ENCODE measurements at places on chromosomes 12 and 14.

DNA sequence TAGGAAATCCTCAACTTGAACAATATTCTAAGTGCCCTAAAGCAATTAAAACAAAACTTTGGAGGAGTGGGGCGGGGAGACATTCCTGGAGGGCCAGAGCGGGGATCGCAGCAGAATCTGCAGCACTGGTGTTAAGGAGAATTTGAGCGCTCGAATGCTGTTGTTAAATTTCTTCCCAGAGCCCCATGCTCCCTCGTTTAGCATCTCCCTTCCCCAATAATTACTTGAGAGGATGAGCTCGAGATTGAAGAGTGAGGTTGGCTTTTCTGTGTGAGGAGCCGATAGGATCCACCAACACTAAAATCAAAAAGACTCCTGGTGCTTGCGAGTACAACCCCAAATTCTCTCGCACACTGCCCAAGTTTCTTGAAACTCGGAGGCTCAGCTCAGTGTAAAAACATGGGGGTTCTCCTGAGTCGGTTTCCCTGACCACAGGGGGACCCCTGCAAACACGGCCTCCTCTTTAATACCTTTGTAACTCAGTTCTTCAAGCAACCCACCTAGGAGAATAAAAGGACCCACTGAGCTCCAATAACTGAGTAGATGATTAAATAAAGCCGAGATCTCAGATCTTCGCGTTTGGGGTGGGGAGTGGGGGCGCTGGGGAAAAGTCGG is 10.2 kb upstream of the FOXG1 start:
- no peak for DNase-seq

GRCh38 chr14:95494456-95494855 is 22.0 kb downstream of the SYNE3 start:
- no peak for DNase-seq

GRCh38 chr12:104784592-104784991 is 173.5 kb downstream of the SLC41A2 start:
- DNase-seq: no peak

- DNase-seq: no peak
Measured at GRCh38 chr14:103858063-103858781, 10.8 kb upstream of the PPP1R13B start.

DNA sequence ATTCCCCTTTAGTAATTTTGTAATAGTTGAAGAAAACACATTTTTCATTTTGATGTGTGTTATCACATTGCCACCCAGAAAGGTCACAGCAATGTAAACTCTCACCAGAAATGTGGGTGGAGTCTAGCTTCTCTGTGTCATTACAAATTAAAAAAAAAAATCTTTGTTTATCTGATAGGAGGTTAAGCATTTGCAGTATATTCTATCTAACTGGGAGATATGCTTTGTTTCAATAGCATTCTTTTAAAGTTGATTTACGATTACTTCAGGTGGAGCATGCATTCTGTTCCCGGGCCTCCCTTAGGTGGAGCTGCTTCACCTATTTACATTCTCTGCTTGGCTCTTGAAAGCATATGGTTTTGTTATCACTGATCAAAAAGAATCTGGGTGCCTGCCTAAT is 7.8 kb downstream of the ADIPOR2 start:
- DNase-seq: peak; percentile 51

DNA sequence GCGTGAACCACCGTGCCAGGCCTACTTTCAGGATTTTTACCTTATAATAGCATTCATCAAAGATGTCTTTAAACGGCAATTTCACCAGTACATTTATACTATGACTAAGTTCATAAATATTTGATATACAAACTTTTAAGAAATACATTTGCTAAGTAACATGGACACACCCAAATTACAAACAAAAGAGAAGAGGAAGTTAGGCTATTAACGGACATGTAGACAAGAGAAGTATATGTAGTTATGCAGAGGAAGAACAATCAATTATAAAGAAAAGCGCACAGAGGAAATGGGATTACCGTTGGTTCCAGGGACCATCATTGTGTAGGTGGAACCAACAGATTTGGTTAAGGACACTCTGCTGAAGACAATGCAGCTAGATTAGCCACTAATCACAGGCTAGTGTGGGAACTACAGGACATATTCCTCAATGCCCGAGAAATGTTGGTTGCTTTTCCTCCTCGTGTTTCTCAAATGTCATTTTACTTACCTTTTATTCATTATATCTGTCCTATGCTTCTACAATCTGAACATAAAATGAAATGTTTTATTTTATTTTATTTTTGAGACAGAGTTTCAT is 24.0 kb upstream of the PKP2 start:
- peak; percentile 0 for DNase-seq

DNA sequence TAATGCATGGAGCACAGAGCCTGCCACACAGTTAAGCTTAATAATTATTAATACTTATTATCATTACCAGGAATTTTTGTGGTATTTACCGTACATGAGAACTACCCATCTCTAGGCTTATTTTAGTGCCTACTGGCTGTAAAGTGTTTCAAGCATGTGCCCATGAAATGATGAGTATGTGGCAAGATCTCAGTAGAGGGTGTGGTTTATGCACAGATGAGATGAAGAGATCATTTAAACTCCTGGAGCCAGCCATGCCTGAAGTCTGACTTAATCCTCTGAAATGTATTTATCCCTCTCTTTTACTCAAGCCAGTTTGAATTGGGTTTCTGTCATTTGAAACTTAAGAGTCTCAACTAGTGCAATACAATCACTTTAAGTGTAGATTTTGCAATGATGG is 60.2 kb downstream of the DAO start:
- DNase-seq: no peak

GRCh38 chr12:25366122-25366521 is 115.4 kb upstream of the KRAS start:
- DNase-seq: no peak

DNA sequence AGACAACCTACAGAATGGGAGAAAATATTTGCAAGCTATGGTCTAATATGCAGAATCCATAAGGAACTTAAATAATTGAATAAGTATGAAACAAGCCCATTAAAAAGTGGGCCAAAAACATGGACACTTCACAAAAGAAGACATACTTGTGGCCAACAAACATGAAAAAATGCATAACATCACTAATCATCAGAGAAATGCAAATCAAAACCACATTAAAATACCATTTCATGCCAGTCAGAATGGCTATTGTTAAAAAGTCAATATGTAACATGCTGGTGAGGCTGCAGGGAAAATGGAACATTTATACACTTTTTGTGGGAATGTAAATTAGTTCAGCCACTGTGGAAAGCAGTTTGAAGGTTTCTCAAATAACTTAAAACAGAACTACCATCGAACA is 945.4 kb upstream of the FLRT2 start:
- no peak for DNase-seq

- peak; percentile 22 for DNase-seq
Measured at GRCh38 chr14:24838945-24839616, 205.1 kb upstream of the GZMB start.

- DNase-seq: peak; percentile 22
Measured at GRCh38 chr14:32081901-32082300, 4.8 kb downstream of the ARHGAP5 start.

- no peak for DNase-seq
Measured at GRCh38 chr12:66500841-66501240, 178.0 kb downstream of the GRIP1 start.

DNA sequence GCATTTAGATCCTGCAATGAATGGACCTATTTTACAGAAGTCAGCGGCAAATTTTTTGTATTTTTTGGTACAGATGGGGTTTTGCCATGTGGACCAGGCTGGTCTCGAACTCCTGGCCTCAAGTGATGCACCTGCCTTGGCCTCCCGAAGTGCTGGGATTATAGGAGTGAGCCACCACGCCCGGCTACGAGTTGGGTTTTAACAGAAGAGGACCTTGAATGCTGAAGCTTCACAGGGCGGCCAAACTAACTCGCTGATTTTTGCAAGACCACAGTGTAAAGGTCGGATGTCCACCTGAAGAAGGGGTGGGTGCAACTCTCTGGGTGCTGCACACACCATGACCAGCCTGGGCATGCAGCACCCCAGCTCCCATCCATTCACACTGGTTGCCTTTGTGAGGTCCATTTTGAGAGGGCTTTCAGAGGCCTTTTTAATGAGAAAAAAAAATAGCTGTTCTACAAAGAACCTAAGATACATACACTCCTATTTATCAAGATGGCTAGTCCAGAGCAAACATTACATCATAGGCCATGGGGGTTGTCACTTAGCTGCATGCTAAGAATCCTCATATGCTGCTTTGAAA is 21.6 kb upstream of the CDK2AP1 start:
- no peak for DNase-seq

DNA sequence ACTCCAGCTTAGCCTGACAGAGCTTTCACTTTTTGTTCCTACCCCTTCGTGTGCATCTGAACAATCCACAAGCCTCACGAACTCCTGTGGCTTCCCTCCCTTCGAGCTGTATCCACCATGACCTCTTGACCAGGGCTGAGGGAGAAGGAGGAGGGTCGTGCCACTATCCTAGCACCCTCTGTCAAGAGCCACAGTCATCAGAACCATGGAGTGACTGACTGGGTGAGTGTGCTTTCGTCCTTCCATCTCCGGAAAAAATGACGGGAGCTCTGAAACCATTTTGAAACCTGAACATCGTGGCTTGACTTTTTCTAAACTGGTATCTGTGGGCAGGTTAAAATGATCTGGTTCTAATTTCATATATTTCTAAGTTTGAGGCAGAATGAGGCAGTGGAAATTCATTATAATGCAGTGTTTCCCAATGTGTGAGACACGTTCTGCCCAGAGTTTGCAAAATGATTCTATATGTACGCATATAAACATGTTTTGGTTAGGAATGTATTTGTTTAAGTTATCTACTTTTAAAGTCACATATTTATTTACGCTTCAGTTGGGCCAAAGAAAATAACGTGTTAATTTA is 27.0 kb downstream of the IL26 start:
- DNase-seq: no peak

GRCh38 chr12:70427611-70428010 is 61.5 kb downstream of the KCNMB4 start:
- DNase-seq: no peak

- DNase-seq: peak; percentile 51
Measured at GRCh38 chr12:92546635-92547348, 156.0 kb upstream of the PLEKHG7 start.

DNA sequence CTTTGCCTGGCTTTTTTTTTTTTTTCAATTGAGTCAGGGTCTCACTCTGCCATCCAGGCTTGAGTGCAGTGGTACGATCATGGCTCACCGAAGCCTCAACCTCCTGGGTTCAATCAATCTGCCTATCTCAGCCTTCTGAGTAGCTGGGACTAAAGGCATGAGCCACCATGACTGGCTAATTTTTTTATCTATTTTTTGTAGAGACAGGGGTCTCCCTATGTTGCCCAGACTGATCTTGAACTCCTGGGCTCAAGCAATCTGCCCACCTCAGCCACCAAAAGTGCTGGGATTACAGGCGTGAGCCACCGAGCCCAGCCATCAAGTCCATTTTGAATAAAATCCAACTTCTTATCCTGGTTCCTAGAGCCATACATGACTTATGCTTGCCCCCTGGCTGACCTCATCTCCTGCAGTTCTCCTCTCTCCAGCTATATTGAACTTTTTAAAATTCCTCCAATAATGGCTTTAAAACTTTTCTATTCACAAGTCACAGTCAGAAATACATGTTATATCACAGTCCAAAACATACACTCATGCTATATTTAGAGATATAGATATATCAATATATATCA is 10.4 kb upstream of the RND1 start:
- DNase-seq: no peak

DNA sequence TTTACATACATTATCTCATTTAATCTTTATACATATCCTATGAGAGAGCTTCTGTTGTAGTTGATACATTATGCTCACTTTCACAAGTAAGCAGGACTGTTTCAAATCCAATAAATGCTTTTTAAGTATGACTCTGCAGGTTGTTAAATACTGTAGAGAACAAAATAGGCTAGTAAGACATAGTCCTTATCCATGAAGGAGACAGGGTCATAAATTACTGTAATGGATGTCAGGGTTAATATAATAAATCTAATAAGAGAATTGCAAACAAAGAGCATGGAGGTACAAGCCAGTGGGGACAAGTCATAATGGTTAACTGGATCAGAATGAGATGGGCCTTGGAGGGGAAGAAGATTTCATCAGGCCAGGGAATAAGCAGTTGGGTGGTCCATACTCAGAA is 303.8 kb upstream of the RGS6 start:
- no peak for DNase-seq

DNA sequence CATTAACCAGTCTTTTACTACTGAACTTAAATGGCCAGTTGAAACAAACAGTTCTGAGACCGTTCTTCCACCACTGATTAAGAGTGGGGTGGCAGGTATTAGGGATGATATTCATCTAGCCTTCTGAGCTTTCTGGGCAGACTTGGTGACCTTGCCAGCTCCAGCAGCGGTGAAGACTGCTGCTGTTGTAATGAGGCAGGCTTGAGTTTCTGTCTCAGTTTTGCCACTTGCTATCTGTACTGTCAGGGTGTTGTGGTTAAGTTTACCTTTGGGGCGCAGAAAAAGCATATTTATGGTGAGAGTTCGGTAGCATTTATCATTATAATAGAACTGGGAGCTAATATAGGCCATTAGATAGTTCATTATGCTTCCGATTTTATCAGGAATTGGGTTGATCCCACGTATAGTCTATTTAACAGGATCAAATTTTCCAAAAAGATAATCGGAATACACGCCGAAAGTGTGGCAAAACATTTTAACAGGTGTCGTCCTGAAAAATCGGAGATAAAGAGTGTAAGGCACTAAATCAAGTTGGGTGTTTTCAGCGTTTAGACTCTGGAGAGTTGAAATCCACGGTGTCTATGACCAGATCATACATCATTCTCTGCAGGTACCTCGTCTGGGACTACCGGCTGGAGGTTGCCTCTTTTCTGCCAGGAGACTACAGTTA is 688 bp upstream of the NECAP1 start:
- DNase-seq: peak; percentile 52

DNA sequence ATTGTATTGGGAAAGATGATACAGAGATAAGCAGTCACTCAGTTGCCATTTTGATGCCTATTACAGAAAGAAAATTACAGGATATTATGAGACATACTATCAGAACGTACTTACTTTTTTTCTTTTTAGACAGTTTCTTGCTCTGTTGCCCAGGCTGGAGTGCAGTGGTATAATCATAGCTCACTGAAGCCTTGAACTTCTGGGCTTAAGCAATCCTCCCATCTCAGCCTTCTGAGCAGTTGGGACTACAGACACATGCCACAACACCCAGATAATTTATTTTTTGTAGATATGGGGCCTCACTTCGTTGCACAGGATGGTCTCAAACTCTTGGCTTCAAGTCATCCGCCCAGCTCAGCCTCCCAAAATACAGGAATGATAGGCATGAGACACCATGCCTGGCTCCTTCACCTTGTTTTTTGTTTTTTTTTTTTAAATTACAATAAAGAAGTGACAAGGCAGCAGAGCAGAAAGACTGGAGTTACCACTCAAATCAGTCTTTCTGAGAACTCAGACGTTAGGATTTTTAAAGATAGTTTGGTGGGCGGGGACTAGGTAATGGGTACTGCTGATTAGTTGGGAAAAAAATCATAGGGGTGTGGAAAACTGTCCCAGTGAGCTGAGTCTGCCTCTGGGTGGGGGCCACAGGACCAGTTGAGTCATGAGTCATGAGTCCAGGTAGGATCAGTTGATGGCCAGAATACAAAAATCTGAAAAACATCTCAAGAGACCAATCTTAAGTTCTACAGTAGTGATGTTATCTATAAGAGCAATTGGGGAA is 11.5 kb upstream of the CPM start:
- no peak for DNase-seq
